ENCODE measurements at places on chromosomes 7 and 10. TPM values are rescaled to one million over a fixed set of nuclear protein-coding genes. Genes with fewer than 3 reads are reported as not detected.

Gene MMD2
- not detected for total RNA-seq

Gene VENTX
- not detected for total RNA-seq

Gene LAMB1
- 583 TPM for total RNA-seq

Gene ZCWPW1
- 0.98 TPM for total RNA-seq

Gene CYP3A5
- total RNA-seq, result not detected

Gene SFTPA2
- not detected for total RNA-seq

Gene TMEM176A
- not detected for total RNA-seq

Gene TET1
- total RNA-seq, result 1.2 TPM

All from dermis blood vessel endothelial cell (primary cell).